Stimulated activated CD4-positive, alpha-beta T cell treated with anti-CD3 and anti-CD28 coated beads, Interleukin-15, amount 100 ng/mL, for 1 hour (primary cell): ENCODE measurements at places on chromosomes 6 and 20.

DNA sequence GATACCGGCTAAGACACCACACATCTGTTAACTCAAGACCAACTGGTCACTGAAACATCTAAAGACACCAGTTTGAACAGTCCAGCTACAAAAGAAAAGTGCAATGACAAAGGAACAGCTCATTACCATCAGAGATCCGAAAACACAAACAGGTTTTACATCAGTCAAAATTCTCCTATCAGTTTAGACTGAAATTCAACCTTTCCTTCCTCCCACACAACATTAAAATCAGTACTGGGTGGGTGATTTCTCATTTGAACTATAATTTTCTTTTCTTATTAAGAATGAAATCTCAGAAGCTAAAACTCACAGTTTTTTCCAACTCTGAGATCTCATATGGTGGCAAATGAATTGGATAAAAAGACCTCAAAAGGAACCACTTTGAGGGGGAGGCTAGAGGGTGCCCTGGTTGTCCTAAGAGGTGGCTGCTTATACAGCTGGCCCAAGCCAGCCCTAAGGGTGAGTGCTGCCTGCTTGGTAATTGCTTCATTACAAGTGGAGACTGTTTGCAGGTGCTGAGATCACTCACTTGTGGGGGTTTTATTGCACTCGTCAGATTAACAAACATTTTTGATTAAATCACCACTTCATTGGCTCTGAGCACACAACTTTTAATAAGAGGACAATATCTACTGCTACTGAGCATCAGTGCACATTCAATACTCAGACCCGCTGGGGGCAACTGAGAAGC lies 4.3 kb downstream of the CCDC167 start:
- DNase-seq, result no peak

- no peak for DNase-seq
These were observed 27.4 kb downstream of the DDO start for GRCh38 chr6:110387986-110388385.

- DNase-seq, result no peak
These were observed 202.4 kb downstream of the LY86 start for GRCh38 chr6:6790891-6791290.

DNA sequence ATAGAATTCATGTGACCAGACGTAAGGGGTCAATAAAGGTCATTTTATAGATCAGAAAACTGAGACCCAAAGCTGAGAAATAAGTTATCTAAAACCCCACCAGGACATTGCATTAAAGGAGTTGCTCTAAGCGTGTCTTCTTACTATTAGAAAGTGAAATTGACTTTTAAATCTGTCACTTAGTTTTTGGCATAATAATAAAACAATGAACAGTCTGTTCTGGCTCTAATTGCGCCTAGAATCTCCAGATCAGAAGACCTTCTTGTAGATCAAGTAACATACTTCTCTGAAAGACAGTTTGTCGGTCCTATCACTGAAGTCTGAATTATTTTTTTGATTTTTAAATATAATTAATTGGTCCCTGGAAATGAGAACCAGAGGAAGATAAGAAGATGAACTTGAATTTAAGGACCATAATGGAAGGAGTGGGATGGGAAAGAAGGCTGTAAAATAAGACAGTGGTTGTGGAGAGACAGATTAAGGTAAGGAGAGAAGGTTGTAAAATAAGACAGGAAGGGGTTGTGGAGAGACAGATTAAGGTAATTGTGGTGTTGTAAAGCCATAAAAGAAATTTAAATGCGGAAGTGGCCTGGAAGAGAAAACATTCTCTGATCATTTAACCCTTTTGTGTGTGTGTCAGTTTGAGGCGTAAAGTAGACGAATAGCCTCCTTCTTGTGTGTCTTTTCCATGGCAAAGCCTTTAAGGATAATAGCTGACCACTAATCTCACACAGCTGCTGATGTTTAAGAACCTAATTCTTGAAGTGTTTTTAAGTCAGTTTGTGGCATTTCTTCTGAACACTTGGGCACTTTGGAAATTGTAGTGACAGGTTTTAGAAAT lies 20.1 kb downstream of the TOP1 start:
- DNase-seq, result no peak

GRCh38 chr6:54327631-54328030 lies 19.4 kb downstream of the TINAG start:
- DNase-seq, result no peak
